ENCODE measurements at places on chromosomes 4 and X. TPM values are rescaled to one million over a fixed set of nuclear protein-coding genes. Genes with fewer than 3 reads are reported as not detected.

Gene RHOXF2B
- not detected for total RNA-seq

Gene SSX1
- not detected for total RNA-seq

Gene KCND1
- 2.7 TPM for total RNA-seq

Gene SPACA5
- not detected for total RNA-seq

DNA sequence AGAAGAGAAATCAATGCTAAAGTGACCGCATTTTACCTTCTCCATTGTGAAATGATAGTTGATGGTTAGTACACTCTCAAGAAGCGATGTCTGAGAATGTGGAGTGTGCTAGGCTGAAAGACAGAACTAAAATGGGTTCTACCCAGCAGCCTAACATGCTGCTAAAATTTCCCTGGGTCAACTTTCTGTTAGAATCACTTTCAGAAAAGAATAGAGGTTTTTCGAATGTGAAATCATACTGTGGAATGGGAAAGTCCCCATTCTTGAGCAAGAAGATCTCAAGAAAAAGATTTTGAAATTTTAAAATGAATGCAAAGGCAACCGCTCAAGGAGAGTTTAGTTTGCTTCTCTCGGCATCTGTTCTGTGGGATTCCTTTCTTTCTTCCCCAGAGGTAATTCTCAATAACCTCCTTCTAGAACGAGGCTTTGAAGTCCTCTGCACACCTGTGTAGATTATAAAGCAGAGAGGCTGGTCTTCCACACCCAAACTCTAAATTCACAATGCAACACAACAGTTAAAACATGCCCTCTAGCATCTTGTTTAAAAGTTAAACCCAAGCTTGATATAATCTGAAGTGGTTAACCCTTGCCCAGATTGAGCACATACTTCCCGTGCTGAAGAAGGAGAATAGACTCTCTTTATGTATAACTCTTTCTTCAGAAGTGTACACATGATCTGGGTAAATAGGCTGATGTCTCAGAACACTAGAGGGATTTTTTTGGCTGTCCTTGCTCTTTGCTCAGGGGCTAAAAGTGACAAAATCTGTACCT is 208.7 kb upstream of the KLF3 start:
- no peaks in the 10 kb centered on the region for H3K36me3 ChIP-seq
- H3K27me3 ChIP-seq: no peaks in the 10 kb centered on the region

All from activated naive CD4-positive, alpha-beta T cell treated with anti-CD3 and anti-CD28 coated beads for 36 hours (primary cell).